Keratinocyte (primary cell): ENCODE measurements at places on chromosomes 3 and 15. TPM values are rescaled to one million over a fixed set of nuclear protein-coding genes. Genes with fewer than 3 reads are reported as not detected.

- no peak for DNase-seq
Observed at GRCh38 chr3:18249126-18249525, 176.0 kb downstream of the SATB1 start.

GRCh38 chr3:14451844-14452739 is 49.7 kb downstream of the SLC6A6 start:
- DNase-seq: peak; percentile 46

- DNase-seq: no peak
Observed at GRCh38 chr3:192817053-192817452, 89.7 kb upstream of the FGF12 start.

- no peak for DNase-seq
Observed at GRCh38 chr15:100433304-100433703, 91.5 kb upstream of the ADAMTS17 start.

GRCh38 chr3:14516738-14517345 is 23.3 kb downstream of the GRIP2 start:
- no peak for DNase-seq

Gene TSC22D2
- 16.3 to 22.3 TPM (median 19.3 TPM) in 3 replicates for polyA plus RNA-seq

Gene AGBL1
- polyA plus RNA-seq: not detected in 3 replicates
